ENCODE measurements at places on chromosomes 13 and 19. TPM values are rescaled to one million over a fixed set of nuclear protein-coding genes. Genes with fewer than 3 reads are reported as not detected.

DNA sequence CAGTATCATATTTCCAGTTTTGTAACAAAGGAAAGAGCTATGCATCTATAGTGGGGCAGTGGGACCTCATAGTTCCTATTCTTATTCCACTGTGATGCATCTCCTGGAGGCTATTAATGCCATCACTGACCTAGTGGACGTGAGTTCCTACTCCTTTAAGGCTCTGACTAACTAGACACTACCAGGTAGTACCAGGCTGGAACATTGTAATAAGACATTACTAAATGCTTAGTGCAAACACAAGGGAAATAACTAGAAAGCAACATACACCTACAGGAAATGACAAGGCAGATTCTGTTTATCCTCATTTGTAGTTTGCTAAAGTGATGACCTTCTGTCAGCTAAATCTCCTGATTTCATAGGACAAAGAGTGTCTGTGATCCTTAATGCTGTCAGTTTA, 192.5 kb downstream of the POSTN start:
- H3K27ac ChIP-seq, result no peak overlapping the region
- no peaks in the 10 kb centered on the region for H3K4me1 ChIP-seq
- no peak for DNase-seq
- no peaks in the 10 kb centered on the region for H3K27me3 ChIP-seq
- H3K4me3 ChIP-seq, result no peak overlapping the region

- H3K4me3 ChIP-seq, result no peak overlapping the region
- no peak overlapping the region for H3K27ac ChIP-seq
- DNase-seq, result no peak
- no peaks in the 10 kb centered on the region for H3K4me1 ChIP-seq
- H3K27me3 ChIP-seq, result no peaks in the 10 kb centered on the region
Observed at GRCh38 chr13:85970727-85971126, 171.5 kb upstream of the SLITRK6 start.

GRCh38 chr13:28495538-28496187, 735 bp upstream of the FLT1 start:
- peaks cover 3% of the 10 kb centered on the region for H3K4me1 ChIP-seq
- H3K36me3 ChIP-seq, result no peaks in the 10 kb centered on the region
- peak overlapping the region; percentile 71 for H3K27ac ChIP-seq
- no peak for DNase-seq

DNA sequence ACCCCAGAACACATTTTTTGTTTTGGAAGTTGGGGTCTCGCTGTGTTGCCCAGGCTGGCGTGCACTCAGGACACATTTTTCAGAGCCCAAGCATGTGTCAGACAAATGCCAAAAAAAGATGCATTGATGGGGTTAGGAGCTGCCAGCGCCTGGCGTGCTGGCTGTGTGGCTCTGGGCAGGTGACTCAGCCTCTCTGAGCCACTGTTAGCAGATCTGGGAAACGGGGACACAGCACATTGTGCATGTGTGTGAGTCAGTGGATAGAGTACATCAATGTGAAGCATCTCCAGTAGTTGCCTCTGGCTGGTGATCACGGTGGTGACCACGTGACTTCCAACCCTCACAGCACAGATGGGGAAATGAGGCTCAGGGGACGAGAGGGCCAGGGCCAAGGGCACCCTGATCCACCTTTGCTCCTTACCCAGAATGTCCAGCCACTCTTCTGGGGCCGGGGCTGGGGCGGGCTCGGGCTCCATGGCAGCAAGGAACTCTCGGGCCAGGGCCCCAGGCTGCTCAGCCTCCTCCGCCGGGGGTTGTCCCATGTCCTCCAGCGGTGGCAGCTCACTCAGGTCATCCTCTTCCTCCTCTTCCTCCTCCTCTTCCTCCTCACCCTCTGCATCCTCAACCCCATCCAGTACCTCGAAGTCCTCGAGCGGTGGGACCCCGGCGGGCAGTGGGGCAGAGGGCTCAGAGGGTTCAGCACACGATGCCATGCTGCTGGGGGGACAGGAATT, 1.9 kb downstream of the FKBP8 start:
- no peak for DNase-seq
- H3K4me1 ChIP-seq, result peaks cover 5% of the 10 kb centered on the region
- no peak overlapping the region for H3K4me3 ChIP-seq
- no peaks in the 10 kb centered on the region for H3K27me3 ChIP-seq

GRCh38 chr13:75704194-75704926, 68.2 kb downstream of the LMO7 start:
- H3K27me3 ChIP-seq, result no peaks in the 10 kb centered on the region
- H3K27ac ChIP-seq, result peak overlapping the region; percentile 84
- H3K36me3 ChIP-seq, result no peaks in the 10 kb centered on the region
- H3K4me3 ChIP-seq, result peak overlapping the region; percentile 29
- peaks cover 8% of the 10 kb centered on the region for H3K4me1 ChIP-seq

GRCh38 chr13:80126389-80127068, 214.4 kb downstream of the SPRY2 start:
- no peak overlapping the region for H3K27ac ChIP-seq
- H3K4me1 ChIP-seq, result peaks cover 8% of the 10 kb centered on the region
- no peak overlapping the region for H3K4me3 ChIP-seq
- no peaks in the 10 kb centered on the region for H3K27me3 ChIP-seq

GRCh38 chr13:45219938-45220375, 19.1 kb upstream of the KCTD4 start:
- peak overlapping the region; percentile 31 for H3K27ac ChIP-seq
- DNase-seq, result no peak
- peak overlapping the region; percentile 41 for H3K4me3 ChIP-seq
- peaks cover 26% of the 10 kb centered on the region for H3K4me1 ChIP-seq
- no peaks in the 10 kb centered on the region for H3K36me3 ChIP-seq

- H3K27me3 ChIP-seq, result no peaks in the 10 kb centered on the region
- H3K4me1 ChIP-seq, result no peaks in the 10 kb centered on the region
- no peak for DNase-seq
- no peak overlapping the region for H3K4me3 ChIP-seq
- H3K36me3 ChIP-seq, result no peaks in the 10 kb centered on the region
Observed at GRCh38 chr13:29111446-29111845, 291.3 kb downstream of the MTUS2 start.

- no peak overlapping the region for H3K4me3 ChIP-seq
- DNase-seq, result no peak
- H3K27ac ChIP-seq, result no peak overlapping the region
- H3K4me1 ChIP-seq, result no peaks in the 10 kb centered on the region
Observed at GRCh38 chr13:30078059-30078458, 227.6 kb upstream of the UBL3 start.

DNA sequence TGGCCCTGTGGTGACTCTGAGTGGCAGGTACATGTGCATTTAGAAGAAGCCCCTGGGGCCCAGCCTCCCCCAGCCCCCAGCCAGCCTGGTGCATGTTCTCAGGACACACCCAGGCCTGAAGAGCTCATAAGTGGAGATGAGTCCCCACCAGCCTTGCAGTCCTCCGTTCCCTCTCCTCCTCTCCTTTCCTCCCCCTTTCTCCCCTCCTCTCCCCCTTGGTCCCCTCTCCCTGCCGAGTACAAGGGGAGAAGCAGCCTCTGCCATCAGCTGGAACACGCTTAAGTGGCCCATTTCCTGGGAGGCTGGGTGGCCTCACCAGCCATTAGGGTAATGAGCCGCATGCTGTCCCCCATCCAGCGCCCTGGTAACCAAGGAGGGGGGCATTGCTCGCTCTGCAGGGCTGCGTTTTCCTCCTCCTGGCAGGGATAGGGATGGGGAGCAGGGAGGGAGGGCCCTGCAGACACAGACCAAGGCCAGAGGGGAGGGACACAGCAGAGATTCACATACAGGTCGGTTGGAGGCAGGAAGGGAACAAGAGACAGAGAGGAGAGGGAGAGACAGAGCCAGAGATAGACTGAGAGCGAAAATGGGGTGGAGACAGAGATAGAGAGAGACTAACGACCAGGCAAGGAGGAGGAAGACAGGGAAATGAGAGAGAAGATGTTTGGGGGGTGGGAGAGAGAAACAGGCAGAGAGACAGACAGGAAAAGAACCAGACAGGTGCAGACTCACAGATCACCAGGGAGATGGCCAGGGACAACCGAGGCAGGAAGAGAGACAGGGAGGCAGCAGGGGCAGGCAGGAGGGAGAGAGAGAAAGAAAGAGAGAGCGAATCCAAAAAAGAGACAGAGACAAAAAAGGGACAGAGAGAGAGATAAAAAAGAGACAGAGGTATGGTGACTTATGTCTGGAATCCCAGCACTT, 19.3 kb upstream of the DPP9 start:
- H3K4me1 ChIP-seq, result peaks cover 15% of the 10 kb centered on the region
- H3K36me3 ChIP-seq, result no peaks in the 10 kb centered on the region
- H3K4me3 ChIP-seq, result no peak overlapping the region
- no peak overlapping the region for H3K27ac ChIP-seq
- H3K27me3 ChIP-seq, result peaks cover 2% of the 10 kb centered on the region

DNA sequence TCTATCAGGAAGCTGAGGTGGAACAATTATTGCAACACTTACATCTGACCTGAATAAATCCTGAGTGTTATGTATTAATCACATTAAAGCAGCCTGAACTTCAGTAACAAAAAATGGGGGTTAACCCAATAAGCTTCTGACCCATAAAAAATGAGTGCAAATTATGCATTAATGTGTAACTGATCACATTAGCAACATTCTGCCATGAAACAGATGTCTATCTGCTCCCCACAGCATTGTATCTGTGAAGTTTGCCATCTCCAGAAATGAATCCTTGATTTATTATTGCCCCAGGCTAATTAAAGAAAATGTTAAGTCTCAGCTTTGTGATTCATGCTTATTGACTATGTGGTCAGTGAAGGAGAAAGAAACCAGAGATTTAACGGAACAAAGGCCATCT, 304.9 kb downstream of the PCDH20 start:
- H3K27me3 ChIP-seq, result no peaks in the 10 kb centered on the region
- H3K36me3 ChIP-seq, result no peaks in the 10 kb centered on the region
- H3K4me1 ChIP-seq, result no peaks in the 10 kb centered on the region
- no peak overlapping the region for H3K4me3 ChIP-seq

IGSF23 gene
- total RNA-seq, result 0.30 TPM

MTUS2 gene
- 0.79 TPM for total RNA-seq

ZNF560 gene
- total RNA-seq, result 0.48 TPM

FGF21 gene
- 6.2 TPM for total RNA-seq

ZNF486 gene
- total RNA-seq, result 0.73 TPM

OR10H1 gene
- total RNA-seq, result not detected

Data from psoas muscle (tissue), 8 donors.